ENCODE measurements at places on chromosomes 1 and 21. TPM values are rescaled to one million over a fixed set of nuclear protein-coding genes. Genes with fewer than 3 reads are reported as not detected.
A peak's percentile ranks its signal among the peaks of the same experiment; 100 is the strongest.

PHLDA3 gene
- 19.5 TPM for total RNA-seq

GRCh38 chr1:227899141-227899819, 48.5 kb downstream of the WNT9A start:
- DNase-seq = peak; percentile 2

DNA sequence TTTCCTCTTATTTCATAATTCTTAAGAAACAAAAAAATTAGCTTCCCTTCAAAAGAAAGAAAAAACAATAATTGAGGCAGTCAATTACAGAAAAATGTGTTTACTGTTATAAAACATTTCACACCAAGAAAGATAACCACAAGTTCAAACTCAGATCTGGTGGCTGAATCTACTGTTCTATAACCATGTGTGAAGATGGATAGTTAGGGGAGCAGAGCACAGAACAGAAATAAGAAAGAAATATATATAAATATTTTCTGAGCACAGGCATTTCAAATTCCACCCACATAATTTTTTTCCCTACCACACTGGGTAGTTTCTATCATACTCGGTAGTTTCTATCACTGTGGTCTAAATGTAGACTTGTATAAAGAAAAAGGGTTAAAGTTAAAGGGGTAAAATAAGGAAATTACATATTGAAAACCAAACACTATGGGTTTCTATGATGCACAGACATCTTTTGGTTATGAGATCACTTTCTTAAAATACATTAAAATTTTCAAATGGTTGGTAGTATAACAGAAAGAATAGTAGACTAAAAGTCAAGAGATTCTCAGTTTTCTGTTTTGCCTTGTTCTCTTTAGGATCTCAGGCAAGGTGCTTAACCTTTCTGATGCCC, 10.8 kb downstream of the LYST start:
- DNase-seq = no peak

DNA sequence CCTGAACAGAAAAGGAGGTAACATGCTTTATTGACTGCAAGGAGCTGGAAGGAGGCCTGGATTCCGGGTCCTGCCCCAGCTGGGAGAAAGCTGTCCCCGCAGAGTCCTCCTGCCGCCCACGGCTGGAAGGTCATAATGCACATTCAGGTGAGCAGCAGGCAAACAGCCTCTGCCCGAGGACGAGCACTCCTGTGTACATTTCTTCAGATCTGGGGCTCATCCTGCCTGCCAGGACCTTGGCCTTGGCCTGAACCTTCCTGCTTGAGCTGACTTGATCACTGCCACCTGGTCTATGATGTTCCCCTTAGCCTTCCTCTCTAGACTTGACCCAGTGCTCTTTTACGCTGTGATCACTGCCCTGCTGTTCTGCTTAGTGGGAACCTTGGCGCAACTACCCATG, 17.9 kb upstream of the ZNF436 start:
- no peak for DNase-seq

DNA sequence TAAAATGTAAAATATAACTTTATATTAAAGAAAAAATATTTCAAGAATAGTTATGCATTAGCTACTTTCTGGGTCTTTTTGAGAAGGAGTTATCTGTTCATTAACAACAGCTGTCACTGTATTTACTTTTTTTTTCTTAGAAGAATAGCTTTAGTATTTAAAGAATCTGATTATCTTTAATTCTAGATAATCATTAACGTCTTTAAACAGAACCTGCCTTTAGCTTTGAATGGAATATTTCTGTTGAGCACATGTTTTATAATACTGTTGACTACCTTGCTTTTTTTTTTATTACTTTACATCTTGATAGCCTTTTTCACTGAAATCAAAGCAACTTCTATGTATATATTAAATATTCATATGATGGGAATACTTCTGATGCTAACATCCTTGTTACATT, 132.0 kb downstream of the CLEC20A start:
- DNase-seq = no peak

GRCh38 chr1:22575532-22576149, 12.4 kb downstream of the EPHA8 start:
- DNase-seq = no peak

SH2D5 gene
- total RNA-seq = 0.15 TPM

DNA sequence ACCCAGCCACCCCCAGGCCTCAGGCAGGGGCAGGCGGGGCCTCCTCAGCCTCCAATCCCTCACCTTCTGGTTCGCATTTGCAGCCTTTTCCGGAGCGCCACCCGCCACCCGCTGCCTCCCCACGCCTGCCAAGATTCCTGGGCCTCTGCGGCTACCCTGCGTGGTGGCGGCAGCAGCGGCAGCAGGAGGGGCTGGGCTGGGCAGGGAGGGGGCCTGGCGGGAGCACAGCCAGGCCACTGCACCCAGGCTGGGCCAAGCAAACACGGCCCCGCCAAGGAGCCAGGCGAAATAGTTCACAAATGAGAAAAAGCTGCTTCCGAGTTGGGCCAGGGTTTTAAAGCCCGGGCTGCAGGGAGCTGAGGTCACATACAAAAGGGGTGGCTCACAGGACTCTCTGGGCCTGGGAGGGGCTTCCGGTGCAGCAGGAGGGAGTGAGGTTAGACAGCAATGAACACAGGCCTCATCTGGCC, 9.8 kb downstream of the COL8A2 start:
- DNase-seq = no peak

DNA sequence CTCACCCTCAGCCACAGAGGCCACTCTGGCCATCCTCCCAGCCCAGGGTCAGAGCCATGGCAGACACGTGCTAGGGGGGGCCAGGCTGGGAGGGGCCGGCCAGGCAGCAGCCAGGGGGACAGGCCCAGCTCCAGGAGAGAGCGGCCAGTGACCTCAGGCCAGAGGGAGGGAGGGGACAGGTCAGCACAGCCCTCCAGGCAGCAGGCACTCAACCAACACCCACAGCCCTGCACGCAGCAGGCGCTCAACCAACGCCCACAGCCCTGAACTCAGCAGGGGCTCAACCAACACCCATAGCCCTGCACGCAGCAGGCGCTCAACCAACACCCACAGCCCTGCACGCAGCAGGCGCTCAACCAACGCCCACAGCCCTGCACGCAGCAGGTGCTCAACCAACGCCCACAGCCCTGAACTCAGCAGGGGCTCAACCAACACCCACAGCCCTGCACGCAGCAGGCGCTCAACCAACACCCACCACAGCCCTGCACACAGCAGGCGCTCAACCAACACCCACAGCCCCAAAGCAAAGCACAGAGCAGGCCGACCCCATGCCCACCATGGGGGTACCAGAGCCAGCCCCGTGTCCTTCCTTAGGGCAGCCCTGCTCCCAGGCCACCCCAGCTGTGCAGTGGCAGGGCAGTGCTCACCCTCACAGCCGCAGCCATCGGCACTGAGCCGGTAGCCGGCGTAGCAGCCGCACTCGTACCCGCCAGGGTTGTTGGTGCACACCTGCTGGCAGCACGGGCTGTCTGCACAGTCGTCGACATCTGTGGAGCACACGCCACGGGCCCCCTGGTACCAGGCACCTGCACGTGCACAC, 55.9 kb downstream of the ARHGEF16 start:
- DNase-seq = no peak

GRCh38 chr1:147216124-147216523, 9.0 kb downstream of the FMO5 start:
- DNase-seq = no peak

- DNase-seq = no peak
These were observed at the start of gene FCN3 for GRCh38 chr1:27374362-27375086. Gene FCN3, minus strand, starts transcription at chr1:27374824. Its CDS starts 6 bp downstream, at chr1:27374818.

DNA sequence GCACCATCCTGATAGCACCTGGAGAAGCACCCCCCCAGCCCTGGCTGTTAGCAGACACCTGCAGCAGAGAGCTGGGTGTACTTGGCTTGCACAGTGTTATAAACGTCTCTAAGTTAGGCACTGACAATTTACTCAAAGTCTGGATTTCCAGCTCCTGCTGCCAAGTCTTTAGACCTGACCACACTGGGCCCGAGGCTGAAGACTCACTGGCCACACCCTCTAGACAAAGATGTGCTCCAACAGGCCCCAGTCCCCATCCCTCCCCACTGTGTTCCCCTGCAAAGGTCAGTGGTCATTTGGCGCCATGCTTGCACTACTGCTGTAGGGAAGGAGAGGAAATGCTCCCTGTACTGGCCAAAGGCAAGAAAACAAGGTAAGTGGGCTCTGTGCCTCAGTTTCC, 31.1 kb downstream of the PADI6 start:
- DNase-seq = no peak

DNA sequence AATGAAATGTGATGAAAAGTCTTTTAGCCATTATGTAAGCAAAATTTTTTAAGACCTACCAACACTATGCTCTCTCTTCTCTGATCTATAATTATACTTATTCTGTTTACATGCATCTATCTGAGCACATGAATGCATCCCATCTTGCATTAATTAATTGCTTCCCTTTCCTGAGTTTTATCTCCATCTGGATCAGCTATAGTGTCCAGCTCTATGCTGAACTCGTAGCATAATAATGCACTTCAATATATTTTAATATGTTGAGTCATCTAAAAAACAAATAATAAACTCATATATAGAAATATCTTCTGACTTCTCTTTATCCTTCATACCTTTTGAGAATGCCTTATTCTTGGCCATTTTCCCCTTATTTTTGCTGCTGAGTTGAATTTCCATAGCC, 1097.8 kb downstream of the TTLL7 start:
- no peak for DNase-seq

DMBX1 gene
- total RNA-seq = not detected

- DNase-seq = no peak
These were observed 32.1 kb upstream of the ST6GALNAC5 start for GRCh38 chr1:76835203-76835602.
